ENCODE measurements at places on chromosomes 4 and X.

GRCh38 chr4:174591243-174592021 is 69.1 kb upstream of the HPGD start:
- DNase-seq = no peak

DNA sequence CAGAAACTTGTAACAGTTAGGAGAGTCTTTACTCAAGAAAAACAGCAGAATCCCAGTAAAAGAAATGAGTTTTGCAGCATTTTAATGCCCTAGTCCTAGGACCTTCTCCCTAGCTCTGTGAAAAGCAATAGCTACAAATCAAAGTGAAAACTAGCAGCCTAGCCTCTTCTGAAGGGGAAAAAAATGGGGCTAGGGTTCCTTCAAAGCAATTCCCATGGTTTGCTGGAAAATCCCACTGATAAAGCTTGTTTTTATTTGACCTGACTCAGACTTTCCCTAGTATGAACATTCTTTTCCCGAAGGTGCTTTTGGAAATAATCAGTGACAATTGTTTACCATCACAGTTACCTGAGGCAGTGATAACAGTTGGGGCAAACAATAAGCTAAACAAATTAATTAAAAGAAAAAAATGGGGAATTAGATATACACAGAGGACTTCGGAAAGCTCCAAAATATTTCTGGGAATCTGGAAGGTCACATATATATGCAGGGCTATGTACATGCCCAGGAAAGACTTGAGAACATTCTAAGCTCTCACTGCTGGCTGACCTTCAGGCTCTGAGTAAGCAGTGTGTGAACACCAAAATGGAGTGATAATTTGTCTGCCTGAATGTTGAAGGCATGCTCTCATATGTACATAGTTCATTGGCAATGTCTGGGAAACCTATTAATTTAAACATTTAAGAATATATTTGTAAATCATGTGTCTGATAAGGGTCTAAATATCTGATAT is 285.9 kb downstream of the KCTD8 start:
- DNase-seq = no peak

DNA sequence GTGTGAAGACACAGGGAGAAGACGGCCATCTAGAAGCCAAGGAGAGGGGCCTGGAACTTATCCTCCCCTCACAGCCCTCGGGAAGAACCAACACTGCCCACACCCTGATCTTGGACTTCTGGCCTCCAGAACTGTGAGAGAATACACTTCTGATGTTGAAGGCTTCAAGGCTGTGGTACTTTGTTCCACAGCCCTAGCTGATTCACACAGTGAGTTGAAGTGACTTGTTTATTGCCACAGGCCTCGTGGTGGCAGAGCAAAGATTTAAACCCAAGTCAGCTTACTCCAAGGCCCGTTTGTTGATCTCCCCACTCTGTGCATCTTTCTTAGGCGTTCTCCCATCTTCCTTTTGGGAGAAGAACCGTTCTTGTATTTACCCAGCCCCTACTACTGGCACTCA is 72.8 kb downstream of the CYTL1 start:
- no peak for DNase-seq

DNA sequence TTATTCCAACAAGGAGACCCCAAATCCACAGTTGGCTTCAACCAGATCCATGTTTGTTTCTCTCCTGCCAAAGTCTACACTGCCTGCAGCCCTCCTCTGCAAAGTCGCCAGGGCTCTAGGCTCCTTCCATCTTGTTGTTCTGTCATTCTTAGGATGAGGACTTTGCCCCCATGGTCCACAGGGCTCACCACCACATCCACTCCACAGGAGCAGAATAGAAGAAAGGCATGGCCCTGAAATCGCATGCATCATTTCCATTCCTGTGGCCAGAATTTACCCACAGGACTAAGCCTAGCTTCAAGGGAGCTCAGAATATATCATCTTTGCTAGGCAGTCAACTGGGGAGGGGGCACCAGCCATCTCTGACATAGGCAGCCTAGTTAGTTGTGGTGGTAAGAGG is 254.7 kb downstream of the FBXW7 start:
- DNase-seq = no peak

- DNase-seq = no peak
These were observed 6.1 kb upstream of the ABRAXAS1 start for GRCh38 chr4:83490876-83491450.

DNA sequence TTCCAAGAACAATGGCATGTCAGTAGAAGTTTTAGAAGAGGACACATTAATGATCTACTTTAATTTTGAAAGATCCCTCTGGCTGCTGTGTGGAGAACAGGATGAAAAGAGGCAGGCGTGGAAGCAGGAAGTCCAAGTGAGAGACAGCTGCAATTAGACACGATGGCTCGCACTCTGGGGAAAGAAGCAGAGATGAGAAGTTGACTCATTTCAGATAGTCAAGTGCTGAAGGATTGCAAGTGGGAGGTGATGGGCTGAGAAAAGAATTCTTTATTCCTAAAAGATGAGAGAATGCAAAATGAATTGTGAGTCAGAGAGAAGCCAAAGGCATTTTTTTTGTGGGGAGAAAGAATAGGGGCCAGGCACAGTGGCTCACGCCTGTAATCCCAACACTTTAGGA is 16.5 kb downstream of the RXFP1 start:
- no peak for DNase-seq

DNA sequence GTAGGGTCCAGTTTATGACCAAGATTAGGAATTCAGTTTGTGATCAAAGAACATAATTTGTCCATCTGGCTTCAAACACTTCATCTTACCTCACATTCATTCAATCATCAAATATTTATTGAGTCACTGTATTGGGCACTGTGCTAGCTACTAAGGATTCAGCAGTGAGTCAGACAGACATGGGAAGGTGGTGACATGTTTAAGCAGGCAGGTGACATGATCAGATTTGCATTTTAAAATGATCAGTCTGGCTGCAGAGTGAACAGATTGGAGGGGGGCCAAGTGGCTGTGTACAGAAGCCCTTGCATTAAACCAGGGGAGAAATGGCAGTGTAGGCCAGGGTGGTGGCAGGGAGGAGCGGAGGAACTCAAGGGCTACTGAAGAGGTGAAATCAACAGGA is 25.1 kb upstream of the APLN start:
- no peak for DNase-seq

GRCh38 chr4:136749989-136750388 is 782.3 kb downstream of the PCDH18 start:
- DNase-seq = no peak

- DNase-seq = no peak
These were observed 16.1 kb downstream of the MSMO1 start for GRCh38 chr4:165343353-165344191.

DNA sequence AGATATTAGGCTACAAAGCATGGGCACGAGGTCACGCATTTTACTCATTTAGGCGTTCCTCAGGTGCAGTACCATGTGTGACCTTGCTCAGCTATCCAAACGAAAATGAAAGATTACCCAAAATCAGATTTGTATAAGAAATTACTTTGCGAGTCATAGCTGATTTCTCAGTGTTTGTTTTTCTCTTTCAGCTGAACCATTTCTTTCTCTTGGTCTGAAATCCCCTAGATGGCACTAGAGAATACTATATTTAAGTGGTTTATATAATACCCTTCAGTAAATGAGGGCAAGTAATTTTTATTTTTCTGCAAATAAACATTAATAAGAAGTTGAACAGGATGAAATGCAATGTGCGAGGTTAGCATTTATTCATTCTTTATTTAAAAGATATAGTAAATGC is 496.6 kb downstream of the STIM2 start:
- no peak for DNase-seq

GRCh38 chr4:105924341-105924740 is 29.1 kb downstream of the NPNT start:
- no peak for DNase-seq

- DNase-seq = no peak
These were observed 11.0 kb downstream of the BMX start for GRCh38 chrX:15511563-15511962.

DNA sequence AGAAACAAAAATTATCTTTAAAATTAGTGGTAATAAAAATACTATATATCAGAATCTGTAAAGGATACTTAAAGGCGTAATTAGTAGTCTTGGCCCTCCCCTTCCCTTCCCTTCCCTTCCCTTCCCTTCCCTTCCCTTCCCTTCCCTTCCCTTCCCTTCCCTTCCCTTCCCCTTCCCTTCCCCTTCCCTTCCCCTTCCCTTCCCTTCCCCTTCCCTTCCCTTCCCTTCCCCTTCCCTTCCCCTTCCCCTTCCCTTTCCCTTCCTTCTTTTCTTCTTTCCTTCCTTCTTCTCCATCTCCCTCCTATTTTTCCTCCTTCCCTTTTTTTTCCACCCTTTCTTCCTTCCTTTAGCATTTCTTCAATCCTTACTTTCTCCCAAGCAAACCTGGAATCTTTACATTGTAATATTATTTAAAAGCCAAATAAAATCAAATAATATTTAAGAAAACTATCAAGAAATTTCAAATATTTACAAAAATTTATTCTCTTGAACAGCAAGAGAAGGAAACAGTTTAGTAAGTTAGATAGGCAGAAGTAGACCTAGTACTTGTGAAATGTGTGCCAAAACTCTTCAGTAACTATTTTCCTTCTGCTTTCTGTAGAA is 379.8 kb upstream of the ATOH1 start:
- no peak for DNase-seq

- DNase-seq = no peak
These were observed 64.9 kb downstream of the CLCN4 start for GRCh38 chrX:10221651-10222050.

All from neuronal stem cell (in vitro differentiated cells).